Activated CD4-positive, alpha-beta memory T cell treated with anti-CD3 and anti-CD28 coated beads for 36 hours (primary cell): ENCODE measurements at places on chromosomes 2 and 18.

- peaks cover 13% of the 10 kb centered on the region for H3K36me3 ChIP-seq
- peak overlapping the region; percentile 77 for H3K4me3 ChIP-seq
- H3K4me1 ChIP-seq = peaks cover 69% of the 10 kb centered on the region
- no peaks in the 10 kb centered on the region for H3K27me3 ChIP-seq
Observed at GRCh38 chr2:85851253-85852151, 37.3 kb downstream of the ST3GAL5 start.

DNA sequence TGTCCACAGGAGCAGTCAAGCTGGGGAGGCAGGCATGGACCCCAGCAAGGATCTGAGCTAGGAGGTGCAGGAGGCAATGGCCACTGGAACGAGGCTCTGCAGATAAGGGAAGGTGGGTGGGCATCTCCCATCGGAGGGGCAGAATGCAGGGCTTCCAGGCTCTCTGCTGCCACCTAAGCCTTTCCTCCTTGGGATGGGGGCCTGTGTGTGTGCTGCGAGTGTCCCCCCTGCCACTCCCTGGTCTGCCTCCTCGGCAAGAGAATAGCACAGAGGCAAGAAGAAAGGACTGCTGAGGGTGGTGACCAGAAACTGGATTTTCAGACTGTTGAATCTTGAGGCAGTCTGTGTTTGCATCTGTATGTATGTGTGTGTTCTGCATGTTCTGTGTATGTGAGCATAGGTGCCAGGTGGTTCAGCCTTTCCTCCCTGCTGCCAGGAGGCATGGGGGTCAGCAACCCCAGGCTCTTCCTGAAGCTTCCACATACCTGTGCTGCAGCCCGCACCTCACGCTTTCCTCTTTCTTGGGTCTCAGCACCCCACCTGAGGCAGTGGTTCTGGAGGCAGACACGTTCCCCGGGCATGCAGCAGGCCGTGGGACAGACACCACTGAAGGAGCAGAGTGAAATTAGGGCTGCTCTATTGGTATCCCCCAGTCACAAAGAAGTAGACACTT lies 86.7 kb downstream of the EPAS1 start:
- no peaks in the 10 kb centered on the region for H3K27me3 ChIP-seq
- no peaks in the 10 kb centered on the region for H3K4me1 ChIP-seq
- no peak overlapping the region for H3K4me3 ChIP-seq
- no peak overlapping the region for H3K27ac ChIP-seq
- no peak for DNase-seq

- DNase-seq = no peak
- no peak overlapping the region for H3K27ac ChIP-seq
Observed at GRCh38 chr2:169933124-169933711, 106.0 kb downstream of the UBR3 start.

DNA sequence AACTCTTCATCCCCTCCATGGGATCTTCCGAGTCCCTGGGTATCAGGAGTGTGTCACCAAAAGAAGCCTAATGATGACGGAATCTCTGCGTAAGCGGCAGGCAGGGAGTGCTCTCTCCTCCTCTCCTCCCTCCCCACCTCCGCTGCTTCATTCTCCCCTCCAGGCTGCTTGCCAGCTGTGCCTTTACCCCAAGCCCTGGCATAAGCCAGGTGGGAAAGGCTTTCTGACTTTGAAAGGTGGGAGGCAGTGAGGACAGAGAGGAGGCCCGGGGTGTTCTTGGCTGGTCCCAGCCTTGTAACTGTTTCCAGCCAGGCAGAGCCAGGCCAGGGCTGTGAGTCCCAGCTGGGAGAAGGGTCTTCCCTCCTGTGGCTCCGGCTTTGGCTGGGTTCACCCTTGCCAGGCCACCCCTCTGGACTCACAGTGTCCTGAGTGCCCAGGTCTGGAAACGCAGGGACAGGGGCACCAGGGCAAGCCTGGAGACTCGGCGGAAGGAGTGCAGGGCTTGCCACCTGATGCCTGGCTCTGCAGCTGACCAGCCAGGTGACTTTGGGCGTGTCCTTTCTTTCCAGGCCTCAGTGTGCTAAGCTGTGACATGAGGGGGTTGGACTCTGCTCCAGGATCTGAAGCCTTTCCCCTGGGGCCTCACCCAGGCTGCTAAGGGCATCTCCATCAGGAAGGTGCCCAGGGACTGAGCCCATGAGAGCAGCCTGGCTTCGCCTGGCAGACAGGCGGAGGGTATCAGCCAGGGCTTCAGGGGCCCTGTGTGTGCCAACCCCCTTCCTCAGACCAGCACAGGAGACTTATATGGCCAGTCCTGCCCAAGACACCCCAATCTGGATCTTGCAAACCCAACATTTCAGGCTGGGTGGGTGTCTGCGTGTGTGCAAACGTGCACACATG lies 32.7 kb upstream of the HPCAL1 start:
- no peak for DNase-seq
- H3K4me3 ChIP-seq = no peak overlapping the region
- H3K4me1 ChIP-seq = peaks cover 10% of the 10 kb centered on the region
- H3K27ac ChIP-seq = no peak overlapping the region
